ENCODE measurements at places on chromosomes 5 and 9.

- DNase-seq: peak; percentile 29
Measured at GRCh38 chr5:132417010-132417439, 47.5 kb downstream of the SLC22A5 start.

- DNase-seq: no peak
Measured at GRCh38 chr9:124293718-124294506, 36.2 kb downstream of the NEK6 start.

DNA sequence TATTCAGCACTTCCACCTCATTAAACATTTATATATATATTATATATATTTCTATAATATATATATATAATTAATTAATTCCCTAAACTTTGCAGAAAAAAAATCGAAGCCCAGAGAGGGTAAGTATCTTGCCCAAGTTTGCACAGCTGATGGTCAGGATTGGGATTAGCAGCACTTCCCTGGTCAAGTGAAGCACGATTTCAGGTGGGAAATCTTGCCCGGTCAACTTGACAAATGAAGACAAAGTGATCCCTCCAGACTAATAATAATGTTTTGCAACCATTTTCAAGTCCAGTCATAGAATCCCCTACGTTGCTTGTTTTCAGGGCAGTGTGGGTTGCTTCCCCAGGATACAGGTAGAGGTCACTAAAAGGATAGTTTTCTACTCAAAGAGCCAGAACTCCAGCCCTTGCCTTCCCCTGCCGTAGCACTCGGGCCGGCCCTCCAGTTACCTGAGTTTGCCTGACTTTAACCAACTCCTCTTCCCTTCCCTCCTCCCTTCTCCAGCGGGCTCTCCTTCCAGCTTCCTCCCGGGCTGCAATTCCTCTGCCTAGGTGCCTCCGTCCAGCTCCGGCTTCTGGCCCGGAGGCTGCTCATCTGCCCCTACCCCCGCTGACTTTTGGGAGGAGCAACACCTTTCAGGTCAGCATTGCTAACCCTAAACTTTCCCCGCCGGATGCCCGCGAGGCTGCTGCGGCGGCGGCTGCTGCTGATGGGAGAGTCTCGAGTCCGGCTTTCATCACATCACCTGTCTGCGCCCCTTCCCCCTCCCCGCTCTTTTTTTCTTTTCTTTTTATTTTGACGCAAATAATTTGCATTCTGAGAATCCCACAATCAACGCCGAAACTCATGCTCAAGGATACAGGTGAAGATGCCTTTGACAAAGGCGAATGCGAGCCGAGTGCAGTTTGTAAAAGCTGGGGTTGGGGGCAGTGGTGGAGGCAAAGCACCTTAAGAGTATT is 930 bp downstream of the PRLR start:
- peak; percentile 10 for DNase-seq

DNA sequence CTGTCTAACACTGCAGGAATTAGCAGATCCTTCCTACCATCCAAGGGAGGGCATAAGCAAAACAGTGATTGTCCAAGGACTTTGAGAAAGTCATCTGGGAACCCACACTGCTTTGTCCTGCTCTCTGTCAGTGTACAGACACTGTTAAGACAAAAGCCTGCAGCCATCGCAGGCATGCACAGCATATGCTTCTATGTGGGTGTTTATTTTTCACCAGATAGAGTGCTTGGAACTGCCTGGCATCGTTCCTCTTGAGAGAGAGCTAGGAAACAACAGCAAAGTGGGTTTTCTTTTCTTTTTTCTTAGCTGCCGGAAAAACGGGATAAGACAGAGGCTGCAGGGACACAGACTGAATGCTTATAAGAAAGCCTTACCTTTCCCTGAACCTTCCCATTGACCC is 212.3 kb downstream of the ICE1 start:
- no peak for DNase-seq

- peak; percentile 90 for DNase-seq
Measured at GRCh38 chr5:177303121-177303924, at the start of the genes PRELID1 and RAB24. Gene PRELID1, plus strand, starts transcription at chr5:177303799. Its CDS starts 187 bp downstream, at chr5:177303986. Gene RAB24, minus strand, starts transcription at chr5:177303719. Its CDS starts 431 bp downstream, at chr5:177303288.

GRCh38 chr5:145471831-145472612 is 363.1 kb downstream of the PRELID2 start:
- DNase-seq: no peak

DNA sequence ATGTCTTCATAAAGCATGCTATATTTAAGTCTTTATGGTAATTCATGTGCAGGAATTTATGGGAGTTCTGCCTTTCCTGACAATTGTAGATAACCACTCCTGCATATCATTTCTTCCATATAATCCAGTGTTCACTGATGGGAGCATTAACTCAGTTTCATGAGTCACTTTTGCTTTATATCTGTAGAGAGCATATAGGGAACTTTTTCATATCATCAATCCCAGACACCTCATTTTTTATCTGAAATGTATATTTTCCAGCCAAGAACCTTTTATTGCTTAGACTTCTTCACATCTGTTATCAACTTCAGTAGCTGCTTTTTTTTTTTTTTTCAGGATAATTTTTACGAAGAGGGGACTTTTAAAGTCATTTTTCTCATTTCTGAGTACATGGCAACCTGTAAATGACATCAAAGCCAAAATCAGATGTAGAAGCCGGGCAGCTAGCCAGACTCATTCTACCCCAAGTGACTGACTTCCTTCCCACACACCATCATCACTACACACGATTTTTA is 41.1 kb downstream of the NFX1 start:
- DNase-seq: no peak
